T-helper 17 cell (primary cell): ENCODE measurements at places on chromosomes 2 and 18.

- DNase-seq = no peak
Measured at GRCh38 chr2:121884511-121884921, 129.1 kb downstream of the TSN start.

DNA sequence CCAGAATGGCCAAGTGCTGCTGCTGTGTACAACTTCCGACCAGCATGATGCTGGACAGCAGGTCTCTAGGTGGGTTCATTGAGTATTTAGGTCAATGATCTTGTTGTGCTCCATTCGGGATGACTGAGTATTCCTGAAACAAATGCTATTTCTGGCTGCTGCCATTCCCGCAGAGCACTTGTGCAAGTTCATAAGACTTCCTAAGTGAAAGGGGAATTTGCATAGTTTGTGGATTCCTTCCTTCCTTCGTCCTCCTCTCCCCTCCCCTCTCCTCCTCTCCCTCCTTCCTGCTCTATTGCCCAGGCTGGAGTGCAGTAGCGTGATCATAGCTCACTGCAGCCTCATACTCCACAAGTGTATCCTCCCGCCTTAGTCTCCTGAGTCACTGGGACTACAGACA is 40.4 kb downstream of the LDLRAD4 start:
- DNase-seq = no peak

DNA sequence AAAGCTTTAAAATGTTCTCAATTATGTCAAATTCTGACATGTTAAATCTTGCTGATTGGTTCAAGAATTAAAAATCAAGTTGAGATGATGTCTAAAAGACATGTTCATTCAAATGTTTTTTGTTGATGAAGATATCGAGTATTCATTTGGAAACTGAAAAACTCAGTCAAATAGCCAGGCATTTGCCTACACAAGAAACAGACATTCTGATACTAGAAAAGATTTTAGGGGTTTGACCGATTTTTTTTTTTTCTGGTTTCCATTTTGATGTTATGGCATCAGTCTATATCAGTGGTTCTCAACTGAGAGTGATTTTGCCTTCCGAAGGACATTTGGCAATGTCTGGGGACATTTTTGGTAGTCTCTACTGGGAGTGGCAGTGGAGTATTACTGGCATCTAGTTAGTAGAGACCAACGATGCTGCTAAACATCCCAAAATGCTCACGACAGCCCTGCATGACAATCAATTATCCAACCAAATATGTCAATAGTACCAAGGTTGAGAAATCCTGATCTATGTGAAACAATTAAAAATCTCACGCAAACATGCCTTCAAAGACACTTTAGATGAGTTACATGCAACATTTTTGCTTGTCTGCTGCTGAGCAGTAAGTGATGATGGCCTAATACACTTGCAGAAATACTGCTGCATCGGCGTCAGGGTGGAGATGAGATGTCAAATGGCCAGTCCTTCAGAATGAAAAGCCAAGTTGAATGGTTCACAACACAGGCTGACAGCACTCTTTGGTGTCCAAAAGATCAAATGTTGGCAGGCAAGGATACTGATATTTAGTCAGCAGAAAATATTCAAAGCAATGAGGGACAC is 12.5 kb downstream of the RASGRP3 start:
- DNase-seq = no peak

DNA sequence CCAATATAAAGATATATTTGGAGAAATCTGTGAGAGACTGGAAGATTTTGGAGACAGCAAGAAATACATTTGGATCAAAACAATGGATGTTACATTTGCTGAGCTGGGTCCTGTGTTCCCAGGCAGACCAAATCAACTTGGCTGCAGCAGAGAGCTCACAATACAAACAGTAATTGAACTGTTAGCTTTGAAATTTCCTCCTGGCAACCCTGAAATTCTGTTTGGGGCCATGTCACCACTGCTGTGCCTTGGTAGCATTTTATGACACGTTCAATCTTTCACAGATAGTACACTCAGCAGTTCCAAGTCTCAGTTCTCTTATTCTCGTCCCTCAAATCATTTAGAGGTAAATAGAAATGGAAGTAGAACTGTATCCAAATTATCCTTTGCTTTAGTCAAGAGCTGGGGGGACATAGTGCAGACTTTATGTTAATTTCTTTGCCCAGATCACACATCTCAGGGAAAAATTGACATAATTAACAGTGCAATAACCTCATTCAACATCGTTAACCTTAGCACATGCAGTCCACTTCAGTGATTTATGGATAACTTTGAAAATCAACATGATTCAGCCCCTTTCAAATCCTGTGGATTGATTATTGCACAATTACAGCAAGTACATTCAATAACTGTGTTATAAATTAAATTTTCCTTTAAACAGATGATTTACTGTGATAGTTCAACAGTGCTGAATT is 277.4 kb upstream of the MC4R start:
- no peak for DNase-seq

- DNase-seq = no peak
Measured at GRCh38 chr2:237403024-237403882, 10.7 kb downstream of the COL6A3 start.

GRCh38 chr2:119333360-119333759 is 33.3 kb downstream of the C2orf76 start:
- DNase-seq = no peak

DNA sequence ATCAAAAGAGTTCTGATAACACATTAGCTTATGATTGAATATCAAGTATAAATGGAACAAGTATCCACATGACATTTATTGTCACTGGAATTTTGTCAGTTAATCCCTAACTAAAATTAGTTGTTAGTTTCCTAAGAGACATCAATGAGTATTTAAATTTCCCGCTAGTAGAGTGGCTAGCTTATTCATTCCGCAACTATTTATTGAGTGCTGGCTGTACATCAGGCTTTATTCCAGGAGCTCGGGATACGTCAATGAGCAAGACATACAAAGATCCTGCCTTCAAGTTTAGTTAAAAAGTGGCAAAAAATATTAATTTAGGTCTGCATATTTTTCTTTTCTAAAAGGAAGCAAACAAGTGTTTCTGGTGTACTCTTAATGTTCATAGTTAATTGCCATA is 59.3 kb downstream of the PRKRA start:
- DNase-seq = no peak

DNA sequence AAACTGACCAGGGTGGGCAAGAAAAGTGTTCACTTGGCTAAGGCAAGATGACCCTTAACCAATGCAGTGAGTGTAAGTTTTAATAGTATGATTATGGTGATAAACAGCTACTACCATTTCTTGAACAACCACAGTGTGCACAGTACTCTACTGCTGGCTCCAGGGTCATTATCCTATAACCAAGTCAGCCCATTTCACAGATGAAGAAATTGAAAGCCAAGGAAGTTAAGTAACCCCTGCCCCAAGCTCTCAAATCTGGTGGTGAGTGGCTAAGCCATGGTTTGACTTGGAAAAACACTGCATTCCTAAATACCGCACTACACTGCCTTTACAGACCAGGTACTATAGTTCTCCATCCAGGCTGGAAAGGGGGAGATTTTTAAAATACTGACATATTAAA is 5.7 kb downstream of the ZNF385B start:
- DNase-seq = no peak

DNA sequence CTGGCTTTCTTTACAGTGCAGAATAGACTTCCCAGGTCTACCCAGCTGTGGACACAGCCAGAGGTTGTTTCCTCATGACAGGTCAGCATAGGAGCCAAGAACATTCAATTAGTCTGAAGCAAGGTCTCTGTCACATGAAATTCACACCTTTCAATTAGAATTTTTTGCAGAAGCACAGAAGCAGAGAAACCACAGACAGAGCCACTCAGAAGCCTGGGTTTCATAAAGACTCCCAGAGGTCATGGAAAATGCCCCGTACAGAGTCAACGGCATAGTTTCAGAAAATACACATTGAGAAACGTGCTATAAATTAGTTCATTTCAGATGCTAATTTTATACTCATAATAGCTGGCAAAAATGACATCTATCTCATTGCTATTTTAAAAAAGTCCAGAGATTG is 87.0 kb upstream of the TMEM200C start:
- no peak for DNase-seq

DNA sequence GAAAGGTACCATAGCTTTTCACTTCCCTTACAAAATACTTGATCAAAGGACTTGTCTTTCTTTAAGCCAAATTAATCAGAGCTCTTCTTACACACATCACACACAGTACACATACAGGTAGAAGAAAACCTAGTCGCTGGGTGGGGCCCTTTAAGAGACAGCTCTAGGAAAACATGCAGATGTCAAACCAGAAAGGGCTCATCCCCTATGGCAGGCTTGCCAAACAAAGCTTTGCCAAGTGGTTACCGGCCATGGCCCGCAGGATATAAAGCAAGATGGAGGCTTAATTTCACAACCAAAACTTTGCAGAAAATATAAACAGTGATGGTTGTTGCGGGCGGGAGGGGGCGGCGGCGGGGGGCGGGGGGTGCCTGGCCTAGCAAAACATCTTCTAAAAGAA is 2156.0 kb upstream of the PIK3C3 start:
- no peak for DNase-seq

DNA sequence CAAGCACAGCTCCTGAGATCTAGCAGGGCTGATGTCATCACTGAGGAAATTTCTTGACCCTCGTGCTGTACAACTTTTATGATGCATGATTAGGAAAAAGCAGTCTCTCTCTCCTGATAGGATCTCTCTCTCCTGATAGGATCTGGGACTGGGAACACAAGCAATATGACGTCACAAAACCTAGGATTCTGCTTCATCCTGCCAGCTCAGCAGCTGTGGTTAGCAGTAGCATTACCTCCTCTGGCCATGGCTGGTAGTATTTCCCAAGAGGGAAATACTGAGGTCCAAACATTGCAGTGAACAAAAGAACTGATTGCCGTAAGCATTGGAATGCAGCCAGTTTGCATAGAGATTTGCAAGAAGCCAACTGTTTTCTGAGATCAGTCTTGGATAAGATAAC is 521.2 kb upstream of the POU3F3 start:
- no peak for DNase-seq

- no peak for DNase-seq
Measured at GRCh38 chr18:24003288-24003687, 11.3 kb upstream of the TTC39C start.

GRCh38 chr2:143850084-143850483 is 669.8 kb downstream of the ZEB2 start:
- no peak for DNase-seq

GRCh38 chr2:16104949-16105668 is 164.8 kb downstream of the MYCN start:
- no peak for DNase-seq

DNA sequence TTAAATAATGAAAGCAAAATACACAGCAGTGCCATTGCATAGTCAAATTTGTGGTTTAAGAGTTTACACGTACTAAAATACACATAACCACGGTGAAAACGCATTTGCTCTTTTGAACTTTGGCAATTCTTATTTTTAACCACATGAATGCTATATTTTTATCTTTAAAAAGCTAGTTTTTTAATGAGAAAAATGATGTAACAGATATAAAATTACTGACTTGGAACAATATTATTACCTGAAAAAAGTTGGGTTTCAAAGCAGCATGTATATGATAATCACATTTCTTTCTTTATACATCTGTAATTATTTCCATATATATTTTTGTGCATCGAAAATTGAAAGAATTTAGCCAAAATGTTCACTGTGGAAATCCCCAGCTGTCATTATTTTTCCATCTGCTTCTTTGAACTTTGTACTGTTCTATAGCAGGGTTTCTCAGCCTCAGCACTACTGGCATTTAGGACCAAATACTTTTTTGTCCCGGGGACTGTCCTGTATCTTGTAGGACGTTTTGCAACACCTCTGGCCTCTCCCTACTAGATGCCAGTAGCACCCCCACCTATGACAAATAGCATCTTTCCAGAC is 75.9 kb upstream of the CAB39 start:
- DNase-seq = no peak

DNA sequence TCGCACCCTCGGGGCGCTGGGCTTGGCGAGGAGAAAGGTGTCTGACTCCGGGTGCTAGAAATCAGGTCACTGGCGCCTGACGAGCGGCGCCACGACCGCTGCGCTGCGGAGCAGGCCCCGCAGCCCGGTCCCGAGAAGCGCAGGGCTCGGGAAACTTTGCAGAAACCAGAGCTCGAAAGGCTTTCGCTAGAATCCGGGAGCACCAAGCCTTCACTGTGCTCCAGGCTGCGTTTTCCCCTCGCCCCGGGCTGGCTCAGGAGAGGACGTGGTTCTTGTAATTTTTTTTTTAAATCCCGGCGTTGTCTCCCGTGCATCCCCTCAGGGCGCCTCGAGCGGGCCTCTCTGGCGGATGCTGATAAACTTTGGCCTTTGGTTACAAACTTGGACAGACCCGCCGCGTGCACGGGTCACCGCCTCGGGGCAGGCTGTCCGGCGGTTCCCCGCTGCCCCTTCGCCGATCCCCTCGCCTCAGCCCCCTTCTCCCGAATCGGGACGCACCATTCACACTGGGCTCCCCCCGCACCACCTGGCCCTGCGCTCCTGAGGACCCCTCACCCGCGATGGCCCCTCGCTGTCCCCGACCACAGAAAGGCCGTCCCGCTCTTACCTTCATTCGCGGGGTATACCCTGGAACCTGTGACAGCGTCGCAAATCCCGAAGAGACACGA is 419 bp downstream of the EPHA4 start:
- peak; percentile 19 for DNase-seq

GRCh38 chr2:88554189-88554588 is 73.1 kb downstream of the EIF2AK3 start:
- DNase-seq = no peak

DNA sequence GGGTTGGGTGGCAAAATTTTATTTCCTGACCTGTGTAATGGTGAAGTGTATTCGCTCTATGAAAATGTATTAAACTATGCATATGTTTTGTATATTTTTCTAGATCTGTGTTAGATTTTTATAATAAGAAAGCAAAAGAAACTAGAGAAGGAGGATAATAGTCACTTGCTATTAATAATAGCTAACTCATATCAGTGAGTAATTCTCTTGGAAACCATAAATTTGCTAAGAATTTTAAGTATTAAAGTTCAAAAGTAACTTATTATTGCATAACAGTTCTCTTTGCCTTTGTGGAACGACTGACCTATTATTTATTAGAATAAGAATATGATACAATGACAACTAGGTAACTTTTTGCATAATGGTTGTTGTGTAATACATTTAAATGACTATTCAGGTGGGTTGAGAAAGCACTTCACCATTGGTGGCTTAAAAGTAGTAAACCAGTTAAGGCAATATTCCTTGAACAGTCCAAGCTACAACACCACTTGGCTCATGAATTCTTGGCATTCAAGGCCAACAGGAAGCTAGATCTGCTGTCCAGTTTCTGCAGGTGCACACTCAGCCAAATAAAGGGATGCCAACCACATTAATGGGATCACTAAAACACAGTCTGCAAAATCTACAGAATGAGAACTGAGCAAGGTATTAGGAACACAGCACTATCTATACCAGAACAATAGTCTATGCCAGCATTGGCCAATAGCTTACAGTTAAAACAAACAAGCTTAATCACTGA is 921.3 kb downstream of the CPS1 start:
- DNase-seq = no peak

GRCh38 chr2:119464981-119465380 is 33.3 kb downstream of the TMEM37 start:
- DNase-seq = no peak

GRCh38 chr18:57816208-57816954 is 13.3 kb upstream of the ATP8B1 start:
- DNase-seq = no peak
